ENCODE measurements at places on chromosomes 1 and 21.
A peak's percentile ranks its signal among the peaks of the same experiment; 100 is the strongest.

GRCh38 chr1:212852105-212852688 lies 4.7 kb upstream of the SPATA45 start:
- no peaks in the 10 kb centered on the region for H3K27me3 ChIP-seq
- no peak overlapping the region for H3K27ac ChIP-seq
- H3K4me1 ChIP-seq = no peaks in the 10 kb centered on the region
- H3K36me3 ChIP-seq = peaks cover 1% of the 10 kb centered on the region
- DNase-seq = no peak

DNA sequence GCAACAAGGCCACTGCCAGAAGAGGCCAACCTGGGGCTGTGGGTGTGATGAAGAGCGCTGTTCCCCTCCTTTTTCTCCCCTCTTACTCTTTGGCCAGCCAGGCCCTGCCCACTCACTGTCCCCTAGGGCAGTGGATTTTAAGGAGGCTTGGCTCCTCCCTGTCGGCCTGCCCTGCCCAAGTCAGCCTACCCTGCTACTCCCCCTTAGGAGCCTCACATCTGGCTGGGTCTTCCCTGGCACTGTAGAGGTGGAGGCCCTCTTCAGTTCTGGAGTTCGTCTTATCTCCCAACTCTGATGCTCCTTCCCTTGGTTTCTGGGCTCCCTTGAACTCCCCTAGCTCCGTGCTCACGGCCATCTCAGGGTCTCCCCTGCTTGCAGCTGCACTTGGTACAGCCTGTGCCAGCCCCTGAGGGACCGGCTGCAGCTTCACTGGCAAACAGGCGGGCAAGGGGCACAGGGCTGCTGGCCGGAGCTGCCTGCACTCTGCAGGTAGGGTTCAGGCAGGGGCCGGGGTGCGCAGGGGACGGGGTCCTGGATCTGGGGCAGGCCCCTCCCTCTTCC lies 4.0 kb downstream of the AMPD2 start:
- peaks cover 39% of the 10 kb centered on the region for H3K4me1 ChIP-seq
- H3K36me3 ChIP-seq = peaks cover 10% of the 10 kb centered on the region
- H3K27ac ChIP-seq = peak overlapping the region; percentile 64
- H3K4me3 ChIP-seq = peak overlapping the region; percentile 31
- H3K27me3 ChIP-seq = no peaks in the 10 kb centered on the region
- DNase-seq = no peak

DNA sequence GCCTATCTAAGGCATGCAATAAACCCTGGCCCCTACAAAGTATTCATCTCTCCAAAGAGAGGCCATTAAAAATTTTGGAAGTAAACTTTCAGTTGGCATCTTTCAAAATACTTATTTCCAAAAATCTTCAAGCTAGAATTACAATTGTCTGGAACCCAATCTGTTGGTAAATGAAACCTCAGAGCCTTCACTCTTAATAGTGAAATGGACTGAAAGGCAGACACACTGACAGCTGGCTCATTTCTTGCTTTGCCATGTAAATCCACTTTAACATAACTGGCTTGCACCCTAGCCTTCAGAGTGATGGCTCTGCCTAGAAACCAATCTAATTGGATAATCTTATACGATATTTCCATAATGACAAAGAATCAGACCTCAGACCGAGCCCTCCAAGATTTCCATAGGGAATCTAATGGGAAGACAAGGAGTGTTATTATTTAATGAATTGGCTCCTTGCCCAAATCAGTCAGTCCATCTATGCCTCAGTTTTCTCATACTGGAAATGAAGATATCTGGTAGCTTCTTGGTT lies 9.2 kb upstream of the PALMD start:
- DNase-seq = no peak
- H3K36me3 ChIP-seq = no peaks in the 10 kb centered on the region
- H3K4me1 ChIP-seq = no peaks in the 10 kb centered on the region
- H3K4me3 ChIP-seq = no peak overlapping the region
- H3K27me3 ChIP-seq = no peaks in the 10 kb centered on the region
- no peak overlapping the region for H3K27ac ChIP-seq

DNA sequence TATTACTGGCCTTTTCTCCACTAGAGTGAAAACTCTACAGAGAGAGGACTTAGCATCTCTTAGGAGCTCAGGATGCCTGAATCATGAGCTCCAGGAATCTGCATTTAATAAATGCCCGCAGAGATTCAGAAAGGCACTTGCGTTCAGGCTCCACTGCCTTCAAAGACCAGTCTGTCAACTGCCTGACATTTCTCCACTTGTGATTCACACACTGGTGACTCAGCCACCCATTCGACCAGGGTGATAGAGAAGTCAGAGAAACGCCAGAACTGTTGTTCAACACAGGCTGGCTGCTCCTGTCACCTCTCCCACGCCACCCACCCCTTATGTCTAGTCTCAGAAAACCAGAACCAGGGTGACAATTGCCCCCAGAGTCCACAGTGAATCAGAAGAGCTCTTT lies 26.9 kb upstream of the LBR start:
- no peak overlapping the region for H3K27ac ChIP-seq
- H3K27me3 ChIP-seq = no peaks in the 10 kb centered on the region
- H3K4me3 ChIP-seq = no peak overlapping the region
- no peaks in the 10 kb centered on the region for H3K36me3 ChIP-seq
- H3K4me1 ChIP-seq = peaks cover 1% of the 10 kb centered on the region

DNA sequence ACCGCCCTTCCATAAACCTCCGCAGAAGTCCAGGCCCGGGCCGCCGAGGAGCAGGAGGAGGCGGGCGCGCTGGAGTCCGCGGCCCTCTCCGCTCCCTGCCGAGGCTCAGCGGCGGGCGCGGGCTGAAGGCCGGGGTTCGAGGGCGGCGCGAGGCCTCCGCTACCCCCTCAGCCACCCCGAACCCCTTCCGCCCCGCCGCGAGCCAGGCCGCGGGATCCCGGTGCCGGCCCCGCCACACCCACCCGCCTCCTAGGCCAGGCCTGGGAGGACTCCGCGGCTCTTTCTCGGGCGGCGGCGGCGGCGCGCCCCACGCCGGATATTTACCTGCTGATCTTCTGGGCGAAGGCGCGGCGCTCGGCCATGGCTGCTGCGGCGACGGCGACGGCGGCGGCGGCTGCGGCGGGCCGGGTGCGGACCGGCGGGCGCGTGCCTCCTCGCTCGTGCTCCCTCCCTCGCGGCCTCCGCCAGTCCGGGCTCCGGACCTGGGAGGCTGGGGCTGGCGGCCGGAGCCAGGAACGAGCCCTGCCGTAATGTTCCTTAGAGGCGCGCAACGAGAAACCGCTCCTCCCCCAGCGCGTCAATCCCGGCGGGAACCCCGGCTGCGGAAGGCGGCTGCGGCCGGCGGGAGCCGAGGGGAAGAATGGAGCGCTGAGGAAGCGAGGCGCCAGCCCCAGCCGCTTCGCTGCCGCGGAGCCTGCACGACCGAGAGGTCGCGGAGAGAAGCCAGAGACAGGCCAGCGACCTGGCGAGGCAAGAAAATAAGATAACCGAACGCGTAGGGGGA lies at the start of gene DOCK7:
Gene DOCK7, minus strand, starts transcription at position 484 of the 784 bp plus-strand sequence. Its CDS starts 122 bp downstream, at position 362.
- no peaks in the 10 kb centered on the region for H3K27me3 ChIP-seq
- peak within 1 kb of the TSS; percentile 98 for H3K4me3 ChIP-seq
- DNase-seq = peak; percentile 38
- peak within 1 kb of the TSS; percentile 98 for H3K27ac ChIP-seq
- peaks cover 48% of the 10 kb centered on the region for H3K4me1 ChIP-seq
- no peaks in the 10 kb centered on the region for H3K36me3 ChIP-seq

All from mesothelial cell of epicardium (in vitro differentiated cells).